WTC11 (cell line): ENCODE measurements at places on chromosomes 6 and 20.

DNA sequence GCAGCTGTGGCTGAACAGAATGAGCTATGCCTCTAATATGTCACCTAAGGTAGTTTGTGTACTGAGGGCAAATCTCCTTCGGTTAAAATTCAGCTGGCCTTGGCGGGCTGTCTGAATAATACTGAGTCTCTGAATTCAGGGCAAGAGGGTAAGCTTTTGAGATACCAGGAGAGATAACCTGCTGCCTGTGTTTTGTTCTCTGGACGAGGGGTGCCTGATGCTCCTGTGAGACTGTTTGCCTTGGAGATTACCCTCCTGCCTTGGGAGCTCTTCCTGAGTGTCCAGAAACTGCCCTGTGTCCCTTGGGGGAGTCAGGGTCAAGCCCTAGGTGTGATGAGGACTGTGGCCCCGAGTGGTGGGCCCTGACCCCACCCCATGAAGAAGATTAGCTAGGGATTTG is 282.9 kb downstream of the KIF16B start:
- H3K27me3 ChIP-seq = no peaks in the 10 kb centered on the region
- H3K36me3 ChIP-seq = no peaks in the 10 kb centered on the region
- no peak overlapping the region for H3K4me3 ChIP-seq
- H3K27ac ChIP-seq = no peak overlapping the region
- DNase-seq = no peak

DNA sequence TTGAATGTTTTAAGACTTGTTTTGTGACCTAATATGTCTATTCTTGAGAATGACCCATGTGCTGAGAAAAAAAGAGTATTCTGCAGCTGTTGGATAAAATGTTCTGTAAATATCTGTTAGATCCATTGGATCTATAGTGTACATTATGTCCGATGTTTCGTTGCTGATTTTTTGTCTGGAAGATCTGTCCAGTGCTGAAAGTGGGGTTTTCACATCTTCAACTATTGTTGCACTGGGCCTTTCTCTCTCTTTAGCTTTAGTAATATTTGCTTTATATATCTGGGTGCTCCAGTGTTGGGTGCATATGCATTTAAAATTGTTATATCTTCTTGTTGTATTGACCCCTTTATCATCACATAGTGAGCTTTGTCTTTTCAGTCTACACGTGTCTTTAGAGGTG is 5.7 kb upstream of the SIRPB2 start:
- peaks cover 59% of the 10 kb centered on the region for H3K27me3 ChIP-seq
- no peak overlapping the region for H3K4me3 ChIP-seq
- peaks cover 18% of the 10 kb centered on the region for H3K4me1 ChIP-seq
- no peak overlapping the region for H3K27ac ChIP-seq
- no peaks in the 10 kb centered on the region for H3K36me3 ChIP-seq

DNA sequence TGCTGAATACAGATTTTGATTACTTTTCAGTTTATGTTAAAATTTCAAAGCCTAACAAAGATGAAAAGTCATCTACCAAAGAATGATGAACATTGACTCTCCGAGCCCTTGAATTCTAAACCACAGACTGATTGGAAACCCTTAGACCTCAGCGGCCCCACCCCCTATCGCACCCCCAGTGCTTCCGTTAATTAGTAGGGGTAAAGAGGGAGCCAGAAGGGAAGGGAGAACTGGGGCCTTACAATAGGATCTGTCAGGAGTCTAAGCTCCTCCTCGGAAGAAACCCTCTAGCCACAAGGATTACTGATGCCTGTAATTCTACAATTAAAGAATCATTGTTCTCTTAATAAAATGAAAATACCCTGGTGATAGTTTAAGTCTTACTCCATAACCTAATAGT is 79.7 kb upstream of the JARID2 start:
- H3K27me3 ChIP-seq = no peaks in the 10 kb centered on the region; the same call in 1 of the 2 replicates
- no peaks in the 10 kb centered on the region for H3K36me3 ChIP-seq
- no peak overlapping the region for H3K27ac ChIP-seq
- H3K4me3 ChIP-seq = no peak overlapping the region

- no peaks in the 10 kb centered on the region for H3K4me1 ChIP-seq
- H3K4me3 ChIP-seq = no peak overlapping the region
- H3K27me3 ChIP-seq = no peaks in the 10 kb centered on the region
- peaks cover 13% of the 10 kb centered on the region for H3K36me3 ChIP-seq
- no peak for DNase-seq
Observed at GRCh38 chr6:62217866-62218265, 68.2 kb downstream of the KHDRBS2 start.

DNA sequence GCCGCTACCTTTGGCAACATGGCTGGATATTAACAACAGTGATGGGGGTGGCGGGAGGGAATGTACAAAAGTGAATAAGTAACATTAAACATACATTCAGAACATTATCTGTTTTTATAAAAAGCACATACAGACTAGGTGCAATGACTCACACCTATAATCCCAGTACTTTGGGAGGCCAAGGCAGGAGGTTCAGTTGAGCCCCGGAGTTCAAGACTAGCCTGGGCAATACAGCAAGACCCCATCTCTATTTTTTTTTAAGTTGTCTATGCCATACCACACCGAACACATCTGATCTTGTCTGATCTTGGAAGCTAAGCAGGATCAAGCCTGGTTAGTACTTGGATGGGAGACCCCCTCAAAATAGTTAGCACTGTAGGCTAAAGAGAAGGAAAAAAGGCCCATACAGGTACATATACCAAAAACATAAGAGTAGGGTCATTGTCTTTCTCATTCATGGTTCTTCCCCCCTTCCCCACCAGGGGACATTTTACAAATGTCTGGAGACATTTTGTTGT is 1.7 kb upstream of the HCK start:
- peaks cover 17% of the 10 kb centered on the region for H3K4me1 ChIP-seq
- H3K27me3 ChIP-seq = peaks cover 71% of the 10 kb centered on the region
- no peaks in the 10 kb centered on the region for H3K36me3 ChIP-seq

DNA sequence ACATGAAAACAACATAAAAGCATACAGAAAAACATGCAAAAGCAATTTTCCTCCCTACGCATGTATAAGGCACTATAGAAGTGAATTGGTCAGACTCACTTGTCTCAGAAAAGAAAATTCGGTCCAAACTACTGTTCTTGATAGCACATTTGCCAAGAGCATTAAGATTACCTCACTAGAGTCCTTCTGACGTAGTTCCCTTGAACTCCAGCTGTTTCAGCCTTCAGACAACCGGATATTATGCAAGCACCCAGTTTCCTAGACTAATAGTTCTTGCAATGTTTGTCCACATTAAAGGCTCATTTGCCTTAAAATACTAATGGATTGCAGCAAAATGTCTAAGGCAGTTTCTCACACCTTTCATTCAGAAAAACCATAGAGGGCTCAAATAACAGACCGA is 2.5 kb upstream of the CASS4 start:
- H3K27me3 ChIP-seq = no peaks in the 10 kb centered on the region
- peaks cover 35% of the 10 kb centered on the region for H3K36me3 ChIP-seq
- H3K27ac ChIP-seq = no peak overlapping the region
- H3K4me1 ChIP-seq = no peaks in the 10 kb centered on the region

DNA sequence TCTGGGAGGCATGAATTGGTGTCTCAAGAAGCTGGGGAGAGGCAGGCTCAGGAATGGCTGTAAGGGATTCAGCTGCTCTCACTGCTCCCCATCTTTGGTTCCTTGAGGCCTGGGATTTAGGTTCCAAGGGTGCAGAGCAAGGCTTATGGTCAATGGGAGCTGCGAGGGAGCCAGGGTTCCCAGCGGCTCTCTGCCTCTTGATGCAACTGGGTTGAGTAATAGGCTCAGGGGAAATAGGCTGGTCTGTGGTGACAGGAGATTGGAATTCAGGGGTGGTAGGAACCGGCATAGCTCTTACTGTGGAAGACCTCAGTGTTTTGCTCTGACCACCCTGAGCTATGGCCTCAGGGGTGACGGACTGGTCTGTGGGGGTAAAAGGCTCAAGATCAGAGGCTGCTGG is 13.0 kb upstream of the NRM start:
- no peaks in the 10 kb centered on the region; the same call in 1 of the 2 replicates for H3K27me3 ChIP-seq
- no peak overlapping the region for H3K4me3 ChIP-seq
- peaks cover 69% of the 10 kb centered on the region for H3K36me3 ChIP-seq
- DNase-seq = no peak
- H3K4me1 ChIP-seq = peaks cover 18% of the 10 kb centered on the region
- no peak overlapping the region for H3K27ac ChIP-seq

DNA sequence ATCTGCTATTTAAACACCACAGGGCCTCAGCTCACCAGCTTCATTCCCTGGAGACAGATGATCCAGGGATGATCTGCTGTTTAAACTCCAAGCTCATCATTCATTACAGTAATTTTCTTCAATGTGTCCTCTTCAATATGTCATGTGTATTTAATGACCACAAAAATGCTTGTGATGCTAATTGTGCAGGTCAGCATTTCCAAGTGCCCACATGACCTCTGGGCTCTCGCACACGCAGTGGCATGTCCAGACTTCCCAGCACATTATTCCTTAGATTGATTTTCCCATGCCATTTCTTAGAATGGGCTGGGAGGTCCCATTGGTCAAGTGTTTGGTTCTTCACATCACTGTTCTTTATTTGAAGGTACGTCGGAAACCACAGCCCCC is 434.4 kb downstream of the HAO1 start:
- H3K36me3 ChIP-seq = no peaks in the 10 kb centered on the region
- H3K27ac ChIP-seq = 0 out of 2 replicates have a peak overlapping the region, but pooled peaks have one; percentile 29
- H3K4me3 ChIP-seq = no peak overlapping the region
- no peaks in the 10 kb centered on the region for H3K27me3 ChIP-seq
- DNase-seq = no peak

DNA sequence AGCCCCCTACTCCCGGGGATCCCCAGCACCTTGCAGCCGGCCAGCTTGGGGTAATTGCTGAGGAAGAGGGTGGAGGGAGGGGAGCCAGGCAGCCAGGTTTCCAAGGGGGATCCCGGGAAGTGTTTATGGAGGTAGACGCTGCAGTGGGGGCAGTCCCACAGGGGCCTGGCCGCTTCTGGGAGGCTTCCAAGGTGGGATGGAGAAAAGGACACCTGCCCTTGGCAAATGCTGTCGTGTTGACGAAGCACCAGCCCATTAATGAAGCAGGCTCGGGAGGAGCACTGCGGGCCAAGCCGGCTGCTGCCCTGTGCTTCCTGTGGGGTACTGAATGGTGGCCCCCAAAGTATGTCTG is 82.4 kb downstream of the TMEM242 start:
- peaks cover 22% of the 10 kb centered on the region for H3K4me1 ChIP-seq
- no peak for DNase-seq
- H3K27me3 ChIP-seq = peaks cover 12% of the 10 kb centered on the region
- H3K4me3 ChIP-seq = no peak overlapping the region
- H3K36me3 ChIP-seq = no peaks in the 10 kb centered on the region

- H3K4me1 ChIP-seq = peaks cover 13% of the 10 kb centered on the region
- DNase-seq = no peak
- peaks cover 7% of the 10 kb centered on the region for H3K27me3 ChIP-seq
- H3K27ac ChIP-seq = no peak overlapping the region
Observed at GRCh38 chr20:829551-829950, 4.0 kb upstream of the FAM110A start.

DNA sequence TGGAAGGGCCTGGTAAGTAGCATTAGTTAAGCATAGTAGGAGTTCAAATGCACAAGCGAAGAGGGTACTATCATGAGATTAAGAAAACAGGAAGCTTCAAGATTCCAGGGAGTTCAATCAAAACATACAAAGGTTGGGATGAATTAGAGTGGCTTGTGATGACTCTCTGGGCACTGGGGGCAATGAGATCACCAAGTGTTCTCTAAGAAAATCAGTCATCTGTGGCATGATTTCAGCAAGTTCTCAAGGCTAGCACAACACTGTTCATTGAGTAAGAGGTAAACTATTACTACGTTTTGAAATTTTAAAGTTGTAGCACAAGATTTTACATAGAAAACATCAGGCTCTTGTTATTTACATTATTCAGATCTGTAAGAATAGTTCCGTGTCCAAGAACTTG is 139.7 kb upstream of the FLRT3 start:
- no peaks in the 10 kb centered on the region for H3K27me3 ChIP-seq
- H3K4me3 ChIP-seq = no peak overlapping the region
- no peaks in the 10 kb centered on the region for H3K36me3 ChIP-seq

GRCh38 chr20:46322641-46323040 is 14.3 kb upstream of the CDH22 start:
- no peaks in the 10 kb centered on the region for H3K27me3 ChIP-seq
- no peak for DNase-seq
- no peaks in the 10 kb centered on the region for H3K36me3 ChIP-seq
- H3K4me1 ChIP-seq = no peaks in the 10 kb centered on the region
- H3K4me3 ChIP-seq = no peak overlapping the region

GRCh38 chr6:167153521-167153959 is 4.2 kb downstream of the GPR31 start:
- H3K36me3 ChIP-seq = peaks cover 10% of the 10 kb centered on the region
- no peak overlapping the region for H3K4me3 ChIP-seq
- peaks cover 42% of the 10 kb centered on the region for H3K4me1 ChIP-seq
- peaks cover 18% of the 10 kb centered on the region for H3K27me3 ChIP-seq
- DNase-seq = no peak

DNA sequence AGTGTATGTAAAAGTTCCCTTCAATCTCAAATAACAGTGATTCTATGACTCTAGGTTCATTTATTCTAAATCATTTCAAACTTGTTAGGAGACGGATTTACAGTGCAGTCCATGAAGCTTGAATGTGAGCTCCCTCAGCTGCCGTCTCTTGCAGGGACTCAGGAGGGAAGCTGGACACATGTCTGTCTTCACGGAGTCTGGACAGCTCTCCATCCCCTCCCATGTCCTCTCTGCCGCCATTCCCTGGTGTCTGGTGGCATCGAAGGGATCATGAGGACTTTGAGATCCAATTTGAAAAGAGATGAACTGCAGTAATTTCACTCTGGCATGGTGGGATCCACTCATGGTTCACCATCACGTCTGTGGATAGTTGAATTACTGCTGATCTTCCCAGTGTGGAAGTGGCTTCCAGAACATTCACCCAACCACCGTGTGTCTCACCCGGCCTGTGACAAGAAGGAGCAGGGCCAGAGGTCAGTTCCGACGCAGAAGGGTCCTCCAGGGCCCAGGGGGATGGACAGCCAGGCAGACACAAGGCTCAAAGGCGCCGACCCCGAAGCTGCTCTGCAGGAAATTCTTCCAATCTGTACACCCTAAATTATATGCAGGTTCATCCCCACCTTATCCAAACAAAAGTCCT is 370.1 kb downstream of the THBS2 start:
- no peak overlapping the region for H3K27ac ChIP-seq
- peaks cover 17% of the 10 kb centered on the region for H3K27me3 ChIP-seq
- no peak overlapping the region for H3K4me3 ChIP-seq
- H3K4me1 ChIP-seq = peaks cover 7% of the 10 kb centered on the region
- H3K36me3 ChIP-seq = no peaks in the 10 kb centered on the region
- no peak for DNase-seq

- H3K4me1 ChIP-seq = peaks cover 7% of the 10 kb centered on the region
- DNase-seq = no peak
- no peaks in the 10 kb centered on the region; the same call in 1 of the 2 replicates for H3K27me3 ChIP-seq
- H3K27ac ChIP-seq = no peak overlapping the region
- H3K36me3 ChIP-seq = peaks cover 65% of the 10 kb centered on the region
- H3K4me3 ChIP-seq = no peak overlapping the region
Observed at GRCh38 chr6:140897804-140898573, 1234.7 kb upstream of the GJE1 start.

DNA sequence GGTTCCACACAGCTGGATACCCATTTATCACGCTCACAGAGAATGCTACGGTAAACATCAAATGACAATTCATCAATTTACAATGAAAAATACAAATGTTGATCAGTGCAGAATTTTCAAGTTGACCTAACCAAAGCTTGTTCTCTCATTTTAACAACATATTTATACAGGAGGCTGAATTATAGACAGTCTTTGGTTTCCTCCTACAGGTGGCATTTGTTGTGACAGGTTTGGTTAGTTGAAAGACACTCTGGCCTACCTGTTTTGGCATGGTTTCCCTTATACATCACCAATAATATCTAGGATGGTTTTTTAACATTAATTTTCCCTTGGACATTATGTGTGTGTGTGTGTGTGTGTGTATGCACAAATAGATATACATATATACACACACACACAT is 642.5 kb upstream of the MMS22L start:
- no peak for DNase-seq
- H3K27me3 ChIP-seq = no peaks in the 10 kb centered on the region
- H3K27ac ChIP-seq = peak overlapping the region; percentile 47; the same call in 1 of the 2 replicates
- no peaks in the 10 kb centered on the region for H3K36me3 ChIP-seq
- peaks cover 31% of the 10 kb centered on the region for H3K4me1 ChIP-seq
